ENCODE measurements at places on chromosomes 12 and 14. TPM values are rescaled to one million over a fixed set of nuclear protein-coding genes. Genes with fewer than 3 reads are reported as not detected.

- DNase-seq = no peak
Measured at GRCh38 chr12:104801427-104801826, 156.7 kb downstream of the SLC41A2 start.

- DNase-seq = no peak
Measured at GRCh38 chr12:118494776-118495175, 118.4 kb downstream of the SUDS3 start.

DNA sequence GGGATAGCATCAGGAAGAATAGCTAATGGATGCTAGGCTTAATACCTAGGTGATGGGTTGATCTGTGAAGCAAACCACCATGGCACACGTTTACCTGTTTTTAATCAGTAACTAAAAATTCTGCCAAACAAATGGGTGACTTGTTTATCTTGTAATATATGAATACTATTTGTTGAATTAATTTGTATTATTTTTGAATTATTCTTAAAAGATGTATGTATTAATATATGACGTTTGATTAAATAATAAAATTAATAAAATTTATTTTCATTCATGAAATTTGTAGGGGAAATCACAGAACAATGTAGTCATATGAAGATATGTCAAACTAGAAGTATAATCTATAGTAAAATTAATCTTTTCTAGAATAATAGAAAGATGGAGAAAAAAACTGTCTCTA, 32.3 kb upstream of the OR10A7 start:
- no peak for DNase-seq

TRHDE gene
- polyA plus RNA-seq = 90.7 TPM

TMPRSS12 gene
- polyA plus RNA-seq = not detected

Data from AG04450 (cell line).